ENCODE measurements at places on chromosomes 11 and 22.

- no peak for DNase-seq
Observed at GRCh38 chr11:70641369-70641768, 243.0 kb downstream of the CTTN start.

- no peak for DNase-seq
Observed at GRCh38 chr11:83865636-83866461, 579.7 kb upstream of the CCDC90B start.

DNA sequence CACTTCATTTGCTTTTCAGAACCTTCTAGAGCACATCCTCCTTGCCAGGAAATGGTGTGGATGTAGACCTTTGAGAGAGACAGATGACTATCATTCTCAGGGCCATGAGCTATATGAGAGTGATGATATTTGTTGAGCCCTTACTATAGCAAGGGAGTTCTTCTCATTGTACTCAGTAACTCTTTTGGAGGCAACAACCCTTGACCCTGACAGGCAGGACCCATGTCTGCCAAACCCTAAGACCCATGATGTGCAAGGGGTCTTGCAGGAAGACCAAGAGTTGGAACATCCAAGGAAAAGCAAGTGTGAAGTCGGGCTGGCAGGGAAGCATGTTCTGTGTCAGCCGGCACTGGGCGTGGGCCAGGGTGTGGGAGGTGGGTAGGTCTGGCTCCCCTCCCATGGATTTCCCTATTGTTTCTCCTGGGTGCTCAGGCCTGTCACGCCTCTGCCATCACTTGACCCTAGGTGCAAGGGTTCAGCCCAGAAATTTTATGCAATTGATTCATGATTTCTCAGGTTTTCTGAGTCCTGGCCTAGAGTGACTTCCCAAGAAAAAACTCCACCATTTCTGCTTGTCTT is 1.2 kb downstream of the FOLR3 start:
- DNase-seq = no peak

GRCh38 chr11:65505466-65506289 is 6.8 kb downstream of the MALAT1 start:
- DNase-seq = no peak

Data from stimulated activated CD4-positive, alpha-beta T cell treated with anti-CD3 and anti-CD28 coated beads, Interleukin-12 subunit alpha, Interleukin-12 subunit beta, amount 100 ng/mL, for 4 hours (primary cell).